Mucosa of descending colon (tissue), 3 donors: ENCODE measurements at places on chromosomes 2 and 18. TPM values are rescaled to one million over a fixed set of nuclear protein-coding genes. Genes with fewer than 3 reads are reported as not detected.

The MLPH gene
- 121 TPM for total RNA-seq

- DNase-seq: no peak
Measured at GRCh38 chr2:145078923-145079322, 559.0 kb upstream of the ZEB2 start.

DNA sequence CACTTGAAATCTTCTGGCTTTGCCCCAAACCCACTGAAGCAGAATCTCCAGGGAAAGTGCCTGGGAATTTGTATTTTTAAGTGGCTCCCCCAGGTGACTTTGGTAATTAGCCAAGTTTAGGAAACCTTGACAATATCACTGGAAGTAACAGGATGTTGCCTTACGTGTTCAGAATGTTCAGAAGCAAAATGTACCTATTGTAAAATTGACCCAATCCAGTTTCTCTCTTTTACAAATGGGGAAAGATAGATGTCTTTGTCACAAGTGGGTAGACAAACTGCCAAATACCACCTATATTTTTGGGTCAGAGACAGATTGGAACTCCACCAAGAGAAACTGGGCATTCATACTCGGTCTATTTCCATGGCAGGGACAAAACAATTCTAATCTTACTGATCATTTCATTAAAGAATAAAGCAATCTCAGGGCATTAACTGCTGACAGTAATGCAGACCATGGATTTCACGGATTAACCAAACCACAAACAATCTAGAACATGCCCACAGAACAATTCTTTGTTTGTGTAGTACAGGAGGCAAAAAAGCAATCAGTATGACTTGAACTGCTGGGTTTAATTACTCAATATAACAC lies 255.8 kb downstream of the ERBB4 start:
- no peak for DNase-seq

DNA sequence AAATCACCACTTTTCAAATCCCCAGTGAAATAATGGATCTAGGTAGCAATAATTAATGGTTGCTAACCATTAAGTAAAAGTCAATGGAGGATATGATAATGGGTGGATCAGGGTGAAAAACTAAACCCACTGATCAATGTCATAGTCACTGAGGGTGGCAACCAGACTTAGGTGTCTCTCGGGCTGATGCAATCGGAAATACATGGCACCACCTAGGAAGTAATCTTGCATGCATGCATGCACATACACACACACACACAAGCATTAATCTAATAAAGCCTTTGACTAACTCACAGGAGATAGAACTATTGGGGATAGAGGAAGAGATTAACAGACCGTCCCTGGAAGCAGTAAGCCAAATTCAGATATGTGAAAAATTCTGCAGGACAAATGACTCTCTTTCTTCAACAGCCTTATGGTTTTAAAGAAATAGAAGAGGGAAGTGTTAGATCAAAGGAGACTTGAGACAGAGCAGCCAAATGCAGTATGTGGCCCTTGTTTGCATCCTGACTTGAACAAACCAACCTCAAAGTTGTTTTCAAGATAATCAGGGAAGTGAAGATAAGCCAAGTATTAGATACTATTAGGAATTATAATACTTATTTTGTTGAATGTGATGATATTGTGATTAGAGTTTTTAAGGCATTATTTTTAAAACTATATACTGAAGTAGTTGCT lies 186.0 kb upstream of the RMP24 start:
- DNase-seq: no peak

DNA sequence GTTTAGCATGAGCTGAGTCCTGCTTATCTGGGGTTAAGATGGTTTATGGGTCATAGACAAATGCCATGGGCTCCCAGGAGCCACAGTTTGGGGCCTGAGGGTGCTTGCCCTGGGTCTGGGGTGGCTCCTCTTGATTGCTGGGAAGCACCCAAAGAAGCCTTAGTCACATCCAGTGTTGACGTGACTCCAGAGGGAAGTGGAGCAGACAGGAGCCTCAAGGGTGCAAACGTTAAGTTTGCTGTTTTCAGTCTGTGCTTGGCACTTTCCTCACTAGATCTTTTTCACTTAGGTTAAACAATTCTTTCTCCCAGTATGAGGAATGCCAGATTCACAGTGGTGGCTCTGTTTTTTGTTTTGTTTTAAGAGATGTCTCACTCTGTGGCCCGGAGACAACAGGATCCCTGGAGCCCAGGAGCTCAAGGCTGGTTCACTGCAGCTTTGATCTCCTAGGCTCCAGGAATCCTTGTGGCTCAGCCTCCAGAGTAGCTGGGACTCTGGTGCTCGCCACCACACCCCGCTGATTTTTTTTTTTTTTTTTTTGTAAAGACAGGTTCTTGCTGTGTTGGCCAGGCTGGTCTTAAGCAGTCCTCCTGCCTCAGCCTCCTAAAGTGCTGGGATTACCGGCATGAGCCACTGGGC lies 251.3 kb downstream of the FAM210A start:
- DNase-seq: no peak

DNA sequence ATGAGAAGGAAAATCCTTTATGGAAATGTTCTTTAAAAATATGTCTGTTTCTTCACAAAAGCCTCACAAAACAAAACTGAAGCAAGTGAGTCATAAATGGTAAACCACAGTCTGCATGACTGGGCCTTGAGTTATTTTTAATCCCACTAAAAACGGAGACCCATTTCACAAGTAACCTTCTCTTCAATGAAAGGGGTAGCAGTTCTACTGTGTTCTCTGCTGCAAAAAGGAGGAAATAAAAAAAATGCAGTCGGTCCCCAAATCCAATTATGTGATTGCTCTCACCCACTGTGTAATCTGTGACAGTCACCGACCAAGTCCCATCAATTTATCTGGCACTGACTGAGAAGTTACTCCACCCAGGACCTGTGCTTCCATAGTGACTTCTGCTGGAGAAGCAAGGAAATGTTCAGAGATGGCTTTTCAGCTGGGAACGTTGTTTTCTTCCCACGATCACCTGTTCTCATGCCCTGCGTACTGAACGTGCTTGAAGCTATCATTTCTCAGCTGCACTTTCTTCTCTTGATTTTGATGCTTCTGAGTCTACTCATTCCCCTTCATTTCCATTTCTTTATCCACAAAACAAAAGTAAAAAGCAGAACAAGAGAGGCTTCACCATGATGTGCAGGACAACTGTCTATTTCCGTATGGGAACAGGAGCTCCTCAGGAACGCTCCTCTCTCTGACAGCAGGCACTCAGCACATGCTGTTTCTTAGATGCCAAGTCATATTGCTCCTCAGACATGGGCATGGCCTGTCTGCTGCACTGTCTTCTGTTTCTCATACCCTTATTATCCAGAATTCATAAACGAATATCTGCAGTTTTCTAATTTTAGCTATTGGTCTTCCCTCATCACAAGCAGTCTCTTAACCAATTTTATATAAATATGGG lies 80.0 kb upstream of the TMEM200C start:
- DNase-seq: no peak

The ALLC gene
- not detected for total RNA-seq

GRCh38 chr2:201735486-201735885 lies 37.0 kb upstream of the MPP4 start:
- no peak for DNase-seq

The IL1R2 gene
- total RNA-seq: 40.3 TPM

The PLEK gene
- total RNA-seq: 16.0 TPM

GRCh38 chr2:16303761-16304160 lies 361.9 kb downstream of the CYRIA start:
- DNase-seq: no peak

GRCh38 chr2:45676088-45676487 lies 24.6 kb downstream of the PRKCE start:
- DNase-seq: no peak

The CTAGE1 gene
- total RNA-seq: not detected
